ENCODE measurements at places on chromosomes 4 and X. TPM values are rescaled to one million over a fixed set of nuclear protein-coding genes. Genes with fewer than 3 reads are reported as not detected.

DNA sequence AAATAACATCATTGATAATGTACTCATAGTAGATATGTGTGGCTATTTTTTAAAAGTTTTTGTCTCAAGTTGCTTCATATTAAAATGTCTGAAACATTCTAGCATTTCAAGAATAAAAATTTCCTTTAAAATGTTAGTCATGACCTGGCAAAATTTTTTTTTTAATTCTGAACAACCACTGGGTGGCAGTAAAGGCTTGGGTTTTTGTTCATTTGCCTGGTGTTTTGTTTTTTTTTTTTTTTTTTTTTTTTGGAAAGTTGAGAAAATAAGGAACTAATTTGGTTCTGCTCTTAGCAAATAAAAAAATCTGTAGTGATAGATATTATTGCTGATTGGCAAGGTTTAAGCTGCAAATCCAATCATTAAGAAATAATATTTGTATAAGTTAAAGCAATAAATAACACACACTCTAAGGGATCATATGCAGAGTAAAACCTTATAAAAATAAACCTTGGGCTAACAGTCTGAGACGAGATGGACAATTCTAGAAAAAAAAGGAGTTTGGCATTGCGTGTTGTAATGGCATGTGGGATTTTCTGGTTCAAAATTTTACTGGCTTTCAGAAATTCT, 81.4 kb downstream of the CEP44 start:
- no peak for DNase-seq

- no peak for DNase-seq
These were observed 106.5 kb downstream of the FAM193A start for GRCh38 chr4:2642968-2643367.

- no peak for DNase-seq
These were observed 408.4 kb upstream of the EMCN start for GRCh38 chr4:100926039-100926717.

DNA sequence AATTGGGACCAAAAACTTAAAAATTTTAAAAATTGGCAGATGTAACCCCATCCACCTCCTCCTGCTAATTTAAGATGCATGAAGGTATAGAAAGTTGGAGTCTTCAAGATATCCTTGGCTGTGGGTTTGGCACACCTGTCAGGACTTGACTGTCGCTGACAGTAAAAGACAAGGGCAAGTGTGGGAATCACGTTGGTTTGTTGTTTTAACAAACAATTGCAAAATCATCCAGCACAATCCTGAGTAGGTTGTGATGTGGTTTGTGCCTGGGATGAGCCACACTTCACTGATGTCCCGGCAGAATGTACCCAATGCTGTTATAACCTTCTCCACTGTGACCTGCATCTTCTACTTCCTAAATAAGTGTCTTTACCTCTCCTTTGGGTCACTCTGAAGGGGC, 24.0 kb downstream of the HOPX start:
- DNase-seq = no peak

- no peak for DNase-seq
These were observed 149.1 kb downstream of the PAPSS1 start for GRCh38 chr4:107570952-107571351.

DNA sequence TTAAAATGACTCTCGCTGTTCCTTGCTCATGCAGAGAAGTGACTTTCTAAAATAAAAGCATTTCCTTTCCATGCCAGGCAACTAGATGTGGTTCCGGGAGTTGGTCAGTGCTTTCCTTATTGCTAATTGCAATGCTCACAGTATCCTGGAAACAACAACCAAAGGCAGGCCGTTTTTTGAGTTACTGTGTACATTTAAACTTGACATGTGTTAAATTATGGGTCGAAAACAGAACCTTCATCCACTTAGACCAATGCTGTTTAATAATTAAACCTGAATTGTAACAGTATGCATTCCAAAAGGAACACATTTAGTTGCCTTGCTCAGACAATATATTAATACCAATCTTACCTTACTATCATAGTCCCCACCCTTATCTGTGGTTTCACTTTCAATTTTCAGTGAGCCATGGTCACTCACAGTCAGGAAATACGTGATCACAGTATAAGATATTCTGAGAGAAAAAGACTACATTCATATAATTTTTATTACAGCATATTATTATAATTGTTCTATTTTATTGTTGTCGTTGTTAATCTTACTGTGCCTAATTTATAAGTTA, 102.6 kb downstream of the HS6ST2 start:
- no peak for DNase-seq

- DNase-seq = peak; percentile 85
These were observed at the start of gene RUFY3 for GRCh38 chr4:70721747-70722146. RUFY3 (plus strand) TSS chr4:70721964; CDS start chr4:70722574, 610 bp downstream.

DNA sequence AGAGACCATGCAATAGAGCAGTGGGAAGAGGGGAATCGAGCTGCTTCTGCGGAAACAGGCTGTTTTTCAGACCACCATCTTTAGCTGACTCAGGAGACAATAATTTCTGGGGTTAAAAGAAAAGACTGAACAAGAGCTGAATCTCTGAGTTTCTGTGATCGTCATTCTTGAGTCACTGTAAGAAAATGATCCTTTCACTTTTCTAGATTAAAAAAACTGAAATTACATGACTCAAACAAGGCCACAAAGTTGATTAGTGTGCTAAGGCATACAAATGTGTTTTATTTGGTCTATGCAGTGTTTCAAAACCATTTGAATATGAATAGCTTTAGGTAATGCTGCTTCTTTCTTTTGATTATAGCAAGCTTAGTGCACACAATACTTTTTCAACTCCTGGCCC, 194.4 kb upstream of the RPL34 start:
- peak; percentile 37 for DNase-seq

- DNase-seq = peak; percentile 35
These were observed 605.9 kb upstream of the DIPK2B start for GRCh38 chrX:45806410-45807121.

GRCh38 chr4:166174717-166175490, 301.9 kb downstream of the TLL1 start:
- no peak for DNase-seq

The CCNQ gene
- polyA plus RNA-seq = 44.0 TPM

The NHSL2 gene
- 7.9 TPM for polyA plus RNA-seq

The RBM47 gene
- polyA plus RNA-seq = 0.52 TPM

The SSX4 gene
- polyA plus RNA-seq = not detected

The H2BW2 gene
- polyA plus RNA-seq = not detected
